Stimulated activated CD8-positive, alpha-beta memory T cell treated with anti-CD3 and anti-CD28 coated beads, Interleukin-15, amount 100 ng/mL, for 1 hour (primary cell): ENCODE measurements at places on chromosomes 4 and X.

DNA sequence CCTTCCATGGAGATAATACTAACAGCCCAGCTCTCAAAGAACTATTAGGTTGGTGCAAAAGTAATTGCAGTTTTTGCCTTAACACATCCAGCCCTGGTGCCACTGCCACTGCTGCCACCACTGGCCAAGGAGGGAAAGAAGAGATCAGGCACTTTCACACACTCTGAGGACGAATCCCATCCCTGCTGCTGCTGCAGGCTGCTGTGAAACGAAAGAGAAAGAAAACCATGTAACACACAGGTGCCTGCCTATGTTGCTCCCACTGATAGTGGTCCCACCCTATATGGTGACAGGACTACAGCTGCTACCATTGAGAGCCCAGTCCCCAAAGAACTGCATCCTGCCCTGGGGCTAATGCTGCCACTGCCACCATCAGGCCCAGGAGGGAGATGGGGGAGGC is 35.1 kb downstream of the TMLHE start:
- DNase-seq, result no peak

GRCh38 chr4:60133375-60133774 is 1066.8 kb upstream of the ADGRL3 start:
- no peak for DNase-seq

GRCh38 chr4:48939785-48940184 is 33.2 kb upstream of the OCIAD2 start:
- no peak for DNase-seq

DNA sequence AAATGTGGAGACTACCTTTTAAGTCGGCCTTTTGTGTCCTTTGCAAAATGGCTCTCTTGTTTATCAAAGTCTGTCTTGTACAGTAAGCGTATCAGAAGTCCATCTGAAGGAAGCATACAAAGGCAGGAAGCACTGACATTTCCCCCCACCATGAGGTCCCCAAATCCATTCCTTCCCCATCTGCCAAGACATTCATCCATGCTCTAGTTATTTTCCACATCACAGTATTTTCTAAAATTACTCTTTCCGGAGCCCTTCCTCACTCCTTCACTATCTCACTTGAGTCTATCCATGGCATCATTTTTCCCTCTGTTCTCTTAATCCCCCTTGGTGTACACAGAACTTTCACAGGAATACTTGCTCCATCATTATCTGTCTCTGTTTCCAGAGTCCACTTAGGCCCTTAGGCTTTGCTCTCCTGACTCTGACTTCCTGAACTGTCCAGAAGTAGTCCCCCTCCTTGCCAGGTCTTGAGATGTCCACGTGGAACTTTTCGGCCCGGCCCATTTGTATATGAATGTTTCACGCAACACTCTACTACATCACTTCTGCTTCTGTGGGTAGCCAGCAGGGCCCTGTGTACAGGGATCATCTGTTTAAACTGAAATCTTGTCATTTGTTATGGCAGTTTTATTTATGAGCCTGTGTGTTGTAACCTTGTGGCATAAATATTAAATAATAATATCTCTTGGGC is 2.1 kb downstream of the SEL1L3 start:
- DNase-seq, result no peak

DNA sequence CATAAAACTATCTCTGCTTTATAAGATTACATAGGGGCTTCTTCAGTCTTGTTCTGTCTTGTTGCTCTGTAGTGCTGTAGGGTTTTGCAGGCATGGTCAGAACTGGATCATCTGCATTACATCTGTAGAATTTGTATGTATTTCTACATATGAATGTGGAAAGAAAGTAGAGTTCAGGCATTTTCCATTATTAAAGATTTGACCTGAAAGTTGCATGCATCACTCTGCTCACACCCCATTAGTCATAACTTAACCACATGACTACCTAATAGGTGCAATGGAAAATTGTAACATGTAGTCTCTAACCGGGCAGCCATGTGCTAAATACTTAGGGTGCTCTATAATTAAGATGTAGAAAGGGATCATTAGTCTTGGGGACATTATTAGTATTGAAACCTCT is 45.7 kb upstream of the AGA start:
- no peak for DNase-seq

- no peak for DNase-seq
Observed at GRCh38 chr4:112053825-112054350, 91.4 kb upstream of the FAM241A start.

DNA sequence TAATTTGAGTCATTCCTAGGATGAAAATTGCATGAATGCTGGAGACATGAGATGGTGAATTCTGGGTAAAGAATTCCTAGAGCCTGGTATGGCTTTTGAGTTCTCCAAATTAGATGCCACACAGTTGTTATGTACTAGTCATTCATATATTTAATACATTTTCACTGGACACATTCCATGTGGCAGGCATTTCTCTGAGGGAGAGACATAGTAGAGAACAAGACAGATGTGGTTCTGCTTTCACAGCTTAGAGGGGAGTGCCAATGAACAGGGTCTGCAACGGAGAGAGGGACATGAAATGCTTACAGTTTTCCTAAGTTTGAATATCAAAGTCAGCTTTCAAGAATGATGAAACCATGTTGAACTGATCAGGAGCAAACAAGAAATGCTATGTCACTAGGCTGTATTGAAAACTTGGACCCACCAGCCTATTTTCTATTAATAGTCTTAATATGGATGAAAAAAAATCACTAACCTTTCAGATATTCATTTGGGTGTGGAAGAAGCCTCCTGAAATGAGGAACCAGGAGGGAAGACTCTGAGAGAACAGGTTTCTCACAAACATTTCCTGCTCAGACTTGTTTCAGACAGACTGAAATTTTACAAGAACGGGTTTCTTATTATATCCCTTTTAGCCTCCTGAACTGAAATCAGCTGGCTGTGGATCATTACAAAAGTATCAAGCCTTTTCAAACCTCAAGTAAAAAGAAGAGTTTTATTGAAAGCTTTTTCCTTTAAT is 276.0 kb upstream of the TET2 start:
- DNase-seq, result no peak

DNA sequence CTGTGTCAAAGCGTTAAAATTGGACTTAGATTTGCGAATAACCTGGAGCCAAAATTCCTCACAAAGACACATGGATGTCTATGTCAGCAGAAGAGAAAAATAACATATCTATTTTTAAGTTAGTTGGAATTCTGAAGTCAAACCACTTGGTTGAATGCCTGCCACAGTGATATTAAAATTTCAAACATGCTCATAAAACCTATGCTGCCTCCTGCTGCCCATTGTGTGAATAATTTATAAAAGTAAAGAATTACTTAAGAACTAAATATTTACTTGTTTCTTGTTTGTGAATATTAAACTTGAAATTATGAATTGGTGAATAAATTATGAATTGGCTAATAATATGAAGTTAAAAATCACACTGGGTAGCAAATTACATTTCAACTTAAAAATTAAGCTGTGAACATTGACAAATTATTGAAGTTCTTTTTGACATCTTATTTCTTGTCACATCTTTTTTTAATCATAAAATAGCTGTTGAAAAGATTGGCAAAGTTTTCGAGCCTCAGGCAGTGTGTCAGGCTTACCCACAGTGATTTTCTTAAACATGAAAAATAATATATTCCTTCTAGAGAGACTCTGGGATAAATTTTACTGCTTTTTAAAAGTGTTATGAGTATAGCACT is 35.4 kb downstream of the FABP2 start:
- no peak for DNase-seq

GRCh38 chrX:39826813-39827543 is 270.8 kb downstream of the BCOR start:
- DNase-seq, result no peak

DNA sequence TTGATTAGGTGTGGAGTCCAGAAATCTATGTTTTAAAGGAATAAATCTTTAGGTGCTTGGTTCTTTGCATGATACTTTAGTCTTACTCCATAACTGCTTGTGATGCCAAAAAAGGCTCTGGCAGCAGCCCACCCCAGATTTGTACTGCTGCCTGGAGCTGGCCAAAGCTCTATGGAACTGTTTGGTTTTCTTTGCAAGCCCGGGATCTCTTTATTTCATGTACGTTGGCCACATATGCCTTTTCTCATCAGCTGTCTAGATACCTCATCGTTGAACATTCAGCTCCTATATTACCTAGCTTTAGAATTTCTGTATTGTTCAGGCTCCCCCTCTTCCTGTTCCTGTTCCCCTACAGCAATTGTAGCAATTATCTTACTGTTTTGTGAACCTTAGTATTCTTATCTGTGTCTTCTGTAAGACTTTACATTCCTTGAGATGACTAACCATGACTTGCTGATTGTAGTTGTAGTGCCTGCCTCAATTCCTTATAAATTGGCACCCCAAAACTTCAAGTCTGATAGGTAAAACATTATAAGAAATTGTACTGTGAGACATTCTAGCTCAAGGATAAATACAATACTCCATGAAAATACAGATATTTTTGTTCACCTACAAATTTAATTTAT is 199.4 kb upstream of the GPRIN3 start:
- DNase-seq, result no peak

- no peak for DNase-seq
Observed at GRCh38 chr4:41256131-41256739, 493 bp upstream of the UCHL1 start.

DNA sequence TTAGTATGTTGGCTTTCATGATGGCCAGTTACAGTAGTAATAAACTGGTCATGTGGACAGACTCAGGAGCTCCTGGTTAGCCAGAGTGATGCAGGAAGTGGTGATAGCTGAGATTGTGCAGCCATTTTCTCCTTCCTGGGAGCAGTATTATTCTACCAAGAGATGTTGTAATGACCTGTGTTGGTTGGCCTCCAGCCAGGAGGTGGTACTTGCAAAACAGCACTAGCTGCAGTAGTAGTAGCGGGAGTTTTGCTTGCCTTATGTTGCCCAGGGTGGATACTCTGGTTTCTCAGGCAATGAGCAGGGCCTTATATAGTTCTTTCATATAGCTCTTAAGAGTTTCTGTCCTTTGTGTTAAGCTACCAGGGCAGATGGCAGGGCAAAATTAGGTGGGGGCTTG is 998.8 kb downstream of the GLUD2 start:
- no peak for DNase-seq

DNA sequence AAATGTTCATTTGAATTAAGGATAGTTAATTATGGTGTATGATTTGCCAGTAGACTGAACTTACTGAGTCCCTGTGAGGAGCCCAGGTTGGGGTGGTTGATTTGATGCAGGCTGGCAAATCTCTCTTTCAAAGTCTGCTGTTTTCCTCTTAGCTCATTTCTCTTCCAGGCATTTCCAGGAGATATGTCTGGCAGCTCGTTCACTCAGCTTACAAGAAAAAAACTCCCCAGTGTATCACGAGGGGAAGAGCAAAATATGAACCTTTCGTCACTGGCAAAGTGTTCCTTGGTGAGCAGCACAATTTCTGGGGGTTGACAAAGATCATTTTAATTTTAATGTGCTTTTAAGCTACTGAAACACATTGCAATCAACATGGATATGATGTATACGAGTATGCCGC is 244.2 kb downstream of the CBLL2 start:
- no peak for DNase-seq

DNA sequence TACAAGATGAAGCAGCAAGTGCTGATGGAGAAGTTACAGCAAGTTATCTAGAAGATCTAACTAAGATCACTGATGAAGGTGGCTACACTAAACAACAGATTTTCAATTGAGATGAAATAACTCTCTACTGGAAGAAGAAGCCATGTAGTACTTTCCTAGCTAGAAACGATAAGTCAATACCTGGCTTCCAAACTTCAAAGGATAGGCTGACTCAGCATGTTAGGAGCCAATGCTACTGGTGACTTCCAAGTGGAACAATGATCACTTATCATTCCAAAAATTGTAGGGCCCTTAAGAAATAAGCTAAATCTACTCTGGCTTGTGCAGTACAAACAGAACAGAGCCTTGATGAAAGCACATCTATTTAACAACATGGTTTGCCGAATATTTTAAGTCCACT is 55.0 kb downstream of the FBXW7 start:
- no peak for DNase-seq

DNA sequence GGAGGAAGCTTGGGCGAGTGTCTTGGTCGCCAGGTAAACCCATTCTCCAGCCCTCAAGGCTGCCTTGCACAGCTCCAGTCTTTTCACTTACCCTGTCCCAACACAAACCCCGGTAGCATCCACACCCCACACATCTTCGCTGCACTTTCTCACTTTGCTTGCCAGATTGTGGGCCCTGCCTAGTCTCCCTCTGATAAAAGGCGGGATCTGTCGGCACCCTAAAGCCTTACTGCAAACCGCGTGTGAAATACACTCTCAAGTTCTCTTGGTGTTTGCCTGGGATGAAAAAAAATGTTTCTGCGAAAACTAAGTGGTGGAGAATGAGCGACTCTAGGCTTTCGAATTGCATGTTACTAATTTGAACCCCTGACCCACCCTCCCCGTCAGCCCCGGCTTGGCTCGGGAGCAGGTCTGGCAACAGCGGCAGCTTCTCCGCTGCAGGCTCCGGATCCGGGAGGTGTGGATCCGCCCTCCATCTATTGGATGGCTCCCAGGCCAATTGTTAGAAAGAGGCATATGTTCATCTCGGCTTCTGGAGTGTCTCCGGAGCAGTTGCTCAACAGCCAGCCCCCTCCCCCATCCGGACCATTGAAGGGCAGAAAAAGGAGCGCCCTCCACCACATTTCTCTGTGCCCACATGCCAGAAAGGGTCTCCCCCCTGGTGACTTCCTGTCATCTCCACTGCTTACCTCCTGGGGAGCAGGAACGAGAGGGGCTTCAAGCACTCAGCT is 3.0 kb upstream of the CITED1 start:
- no peak for DNase-seq

GRCh38 chrX:66162331-66162822 is 1.7 kb upstream of the HEPH start:
- DNase-seq, result no peak

DNA sequence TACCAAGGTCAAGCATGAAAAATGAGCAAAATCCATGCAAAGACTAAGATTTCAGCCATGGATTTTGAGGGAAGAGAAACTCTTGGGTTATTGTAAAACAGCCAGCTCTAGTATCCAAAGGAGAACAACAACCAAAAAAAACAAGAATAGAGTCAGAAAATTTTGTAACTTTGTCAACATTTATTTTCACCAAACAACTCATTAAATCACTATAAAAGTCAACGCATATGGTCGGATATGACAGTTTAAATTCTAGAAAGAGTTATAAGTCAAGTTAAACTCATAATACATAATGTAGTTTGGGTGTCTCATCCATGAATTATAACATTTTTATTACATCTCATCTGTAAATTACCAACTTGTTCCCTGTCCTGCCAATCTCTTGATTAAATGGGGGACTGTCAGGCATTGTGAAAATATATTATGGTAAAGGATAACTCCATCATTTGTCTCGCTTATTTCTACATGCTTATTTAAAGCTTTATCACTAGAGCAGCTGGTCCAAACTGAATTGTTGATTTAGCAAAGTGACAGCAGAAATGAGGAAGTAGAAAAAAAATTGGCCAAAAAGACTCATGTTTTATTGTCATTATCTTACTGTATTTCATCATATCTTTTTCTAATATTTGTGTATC is 224.8 kb upstream of the NOCT start:
- DNase-seq, result no peak

- DNase-seq, result no peak
Observed at GRCh38 chr4:125948021-125948420, 633.3 kb downstream of the FAT4 start.
